Adipocyte (in vitro differentiated cells): ENCODE measurements at places on chromosomes 12 and 14.

- DNase-seq: peak; percentile 78
Observed at GRCh38 chr12:2624543-2625288, 170.1 kb upstream of the FKBP4 start.

DNA sequence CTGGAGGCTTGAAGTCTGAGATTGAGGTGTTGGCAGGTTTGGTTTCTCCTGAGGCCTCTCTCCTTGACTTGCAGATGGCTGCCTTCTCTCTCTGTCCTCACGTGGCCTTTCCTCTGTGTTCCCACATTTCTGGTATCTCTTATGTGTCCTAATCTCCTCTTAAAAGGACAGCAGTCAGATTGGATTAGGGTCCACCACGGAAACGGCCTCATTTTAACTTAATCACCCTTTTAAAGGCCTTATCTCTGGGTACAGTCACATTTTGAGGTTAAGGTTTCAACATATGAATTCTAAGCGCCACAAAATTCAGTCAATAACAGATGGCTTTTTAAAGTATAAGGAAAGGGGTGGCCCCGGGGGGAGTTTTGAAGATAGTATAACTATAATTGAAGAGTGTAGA is 33.5 kb downstream of the UNC79 start:
- no peak for DNase-seq

- DNase-seq: no peak
Observed at GRCh38 chr14:104104076-104104901, 18.8 kb downstream of the ASPG start.

GRCh38 chr14:87241018-87241768 is 751.8 kb downstream of the GALC start:
- no peak for DNase-seq

GRCh38 chr14:81453166-81453766 is 53.1 kb upstream of the STON2 start:
- peak; percentile 80 for DNase-seq

DNA sequence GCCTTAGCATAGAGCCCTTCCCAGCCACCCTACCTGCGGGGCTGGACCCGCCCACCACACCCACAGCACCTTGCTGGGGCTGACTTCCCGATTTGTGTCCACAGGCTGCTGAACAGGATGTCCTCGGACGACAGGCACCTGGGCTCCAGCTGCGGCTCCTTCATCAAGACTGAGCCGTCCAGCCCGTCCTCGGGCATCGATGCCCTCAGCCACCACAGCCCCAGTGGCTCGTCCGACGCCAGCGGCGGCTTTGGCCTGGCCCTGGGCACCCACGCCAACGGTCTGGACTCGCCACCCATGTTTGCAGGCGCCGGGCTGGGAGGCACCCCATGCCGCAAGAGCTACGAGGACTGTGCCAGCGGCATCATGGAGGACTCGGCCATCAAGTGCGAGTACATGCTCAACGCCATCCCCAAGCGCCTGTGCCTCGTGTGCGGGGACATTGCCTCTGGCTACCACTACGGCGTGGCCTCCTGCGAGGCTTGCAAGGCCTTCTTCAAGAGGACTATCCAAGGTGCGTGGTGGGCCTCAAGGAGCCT is 63.4 kb downstream of the ESRRB start:
- DNase-seq: no peak

GRCh38 chr12:25276199-25276937 is 25.6 kb upstream of the KRAS start:
- peak; percentile 64 for DNase-seq

GRCh38 chr12:47781479-47782371 is 8.7 kb downstream of the SLC48A1 start:
- DNase-seq: no peak

GRCh38 chr12:65113621-65114035 is 7.5 kb downstream of the WIF1 start:
- no peak for DNase-seq

GRCh38 chr12:25264862-25265261 is 14.1 kb upstream of the KRAS start:
- DNase-seq: no peak

GRCh38 chr14:32003585-32003984 is 73.5 kb upstream of the ARHGAP5 start:
- DNase-seq: no peak

DNA sequence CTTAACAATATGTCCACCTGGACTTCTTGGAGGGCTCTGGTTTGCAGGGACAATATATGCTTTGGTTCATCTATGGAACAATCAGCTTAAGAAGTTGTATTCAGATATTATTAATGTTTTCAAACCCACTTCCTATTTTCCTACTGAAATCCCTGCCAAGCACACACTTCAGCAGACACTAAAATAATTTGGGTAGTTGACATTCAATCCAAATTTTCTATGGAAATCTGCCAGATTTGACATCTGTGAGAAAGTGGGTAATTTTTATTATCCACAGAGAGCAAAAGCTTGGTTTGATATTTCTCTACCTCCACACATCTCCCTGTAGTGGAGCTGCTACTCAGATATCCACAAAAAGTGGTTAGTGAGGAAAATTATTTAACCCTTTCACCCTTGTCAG is 378.8 kb upstream of the SOX5 start:
- no peak for DNase-seq

- no peak for DNase-seq
Observed at GRCh38 chr14:88563845-88564244, 1.0 kb downstream of the ZC3H14 start.

DNA sequence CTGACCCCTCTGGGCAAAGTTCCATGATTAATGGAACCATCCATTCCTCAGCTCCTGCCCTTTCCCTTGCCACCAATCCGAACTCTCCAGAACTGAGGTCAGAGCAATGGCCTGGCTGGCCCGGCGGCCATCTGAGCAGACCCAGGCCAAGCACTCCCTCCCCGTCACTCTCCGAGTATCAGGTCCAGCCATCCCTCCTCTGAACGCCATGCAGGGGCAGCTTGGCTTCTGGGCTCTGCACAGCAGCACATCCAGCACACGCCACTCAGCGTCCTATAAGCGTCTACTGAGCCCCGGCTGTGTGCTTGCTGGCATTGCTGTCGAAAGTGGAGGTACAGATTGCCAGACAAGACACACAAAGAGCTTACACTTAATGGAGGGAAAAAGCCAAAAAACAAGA is 34.3 kb upstream of the VWF start:
- DNase-seq: no peak

DNA sequence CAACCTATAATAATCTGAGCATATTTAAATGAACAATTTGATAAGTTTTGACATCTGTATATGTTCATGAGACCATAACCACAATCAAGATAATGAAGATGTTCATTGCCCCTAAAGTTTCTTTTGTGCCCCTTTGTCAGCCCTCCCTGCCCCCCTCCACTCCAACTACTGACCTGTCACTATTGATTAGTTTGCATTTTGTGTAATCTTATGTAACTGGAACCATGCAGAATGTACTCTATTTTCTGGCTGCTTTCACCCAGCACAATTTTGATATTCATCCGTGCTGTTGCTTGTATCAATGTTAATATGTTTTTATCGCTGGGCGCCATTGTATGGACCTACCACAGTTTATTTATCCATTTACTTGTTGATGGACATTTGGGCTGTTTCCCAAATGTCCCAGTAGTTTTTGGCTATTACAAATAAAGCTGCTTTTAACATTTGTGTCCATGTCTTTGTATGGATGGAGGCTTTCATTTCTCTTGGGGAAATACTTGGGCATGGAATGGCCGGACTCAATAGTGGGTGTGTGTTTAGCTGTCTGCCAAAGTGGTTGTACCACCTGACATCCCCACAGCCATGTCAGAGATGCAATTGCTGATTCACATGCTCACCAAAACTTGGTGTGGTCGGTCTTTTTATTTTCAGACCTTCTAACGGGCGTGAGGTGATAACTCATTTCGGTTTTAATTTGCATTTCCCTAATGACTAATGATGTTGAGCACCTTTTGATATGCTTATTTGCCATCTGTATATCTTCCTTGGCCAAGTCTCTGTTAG is 38.9 kb downstream of the EML1 start:
- no peak for DNase-seq

DNA sequence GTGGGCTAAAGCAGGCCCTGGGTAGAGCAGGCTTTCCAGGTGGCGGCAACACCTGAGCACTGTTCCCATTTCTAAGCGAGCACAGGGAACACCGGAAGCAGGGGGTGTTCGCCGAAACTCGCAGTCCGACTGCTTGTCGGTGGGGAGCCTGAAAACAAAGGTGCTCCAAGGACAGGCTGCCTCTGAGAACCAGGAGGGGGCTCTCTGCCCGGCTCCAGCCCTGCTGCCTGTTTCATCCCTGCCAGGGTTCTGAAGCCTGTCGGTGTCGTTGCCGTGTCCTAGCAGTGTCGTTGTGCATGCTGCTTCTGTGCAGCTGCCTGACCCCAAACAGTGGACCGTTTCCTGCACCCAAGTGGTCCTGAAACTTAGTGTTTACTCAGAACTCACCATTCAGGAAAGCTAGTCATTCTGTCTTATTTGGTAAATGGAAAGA is 21.8 kb downstream of the CCNK start:
- DNase-seq: no peak

GRCh38 chr12:84069699-84070098 is 842.9 kb downstream of the SLC6A15 start:
- no peak for DNase-seq

- DNase-seq: no peak
Observed at GRCh38 chr12:89468648-89469326, 55.8 kb downstream of the GALNT4 start.

GRCh38 chr12:24066865-24067264 is 117.4 kb upstream of the SOX5 start:
- DNase-seq: no peak

- DNase-seq: no peak
Observed at GRCh38 chr12:90828621-90829020, 126.4 kb downstream of the CCER1 start.

DNA sequence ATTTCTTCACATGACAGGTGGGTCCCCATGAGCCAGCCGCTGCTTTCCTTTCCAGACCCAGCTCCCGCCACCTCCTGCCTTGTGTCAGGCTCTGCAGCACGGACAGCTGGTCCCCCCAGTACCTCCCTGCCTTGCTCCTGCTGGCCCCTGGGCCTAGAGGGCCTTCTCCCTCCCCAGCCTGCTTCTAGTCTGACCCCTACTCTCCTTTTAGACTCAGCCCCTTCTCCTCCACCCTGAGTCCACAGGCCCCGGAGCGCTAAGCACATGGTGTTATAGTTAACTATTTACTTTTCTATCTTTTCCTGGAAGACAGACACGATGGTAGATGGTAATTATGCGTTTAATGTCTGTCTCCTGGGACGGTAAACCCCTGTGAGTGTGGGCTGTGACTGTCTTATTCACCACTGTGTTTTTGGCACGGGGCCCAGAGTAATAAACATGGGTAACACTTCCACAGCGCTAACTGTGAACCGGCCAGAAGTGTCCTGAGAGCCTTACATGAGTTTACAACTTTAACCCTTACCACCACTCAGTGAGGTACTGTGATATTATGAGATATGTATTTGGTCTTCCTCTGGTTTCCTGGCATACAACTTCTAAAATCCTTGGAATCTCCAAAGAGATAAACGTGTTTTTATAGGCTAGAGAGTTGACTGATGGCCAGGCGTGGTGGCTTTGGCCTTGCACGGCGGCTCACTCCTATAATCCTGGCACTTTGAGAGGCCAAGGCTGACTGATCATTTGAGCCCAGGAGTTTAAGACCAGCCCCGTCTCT is 41.2 kb downstream of the DGLUCY start:
- no peak for DNase-seq

GRCh38 chr12:13437541-13437940 is 241.0 kb downstream of the EMP1 start:
- DNase-seq: no peak

GRCh38 chr12:109707470-109707821 is 6.2 kb upstream of the FAM222A start:
- no peak for DNase-seq

DNA sequence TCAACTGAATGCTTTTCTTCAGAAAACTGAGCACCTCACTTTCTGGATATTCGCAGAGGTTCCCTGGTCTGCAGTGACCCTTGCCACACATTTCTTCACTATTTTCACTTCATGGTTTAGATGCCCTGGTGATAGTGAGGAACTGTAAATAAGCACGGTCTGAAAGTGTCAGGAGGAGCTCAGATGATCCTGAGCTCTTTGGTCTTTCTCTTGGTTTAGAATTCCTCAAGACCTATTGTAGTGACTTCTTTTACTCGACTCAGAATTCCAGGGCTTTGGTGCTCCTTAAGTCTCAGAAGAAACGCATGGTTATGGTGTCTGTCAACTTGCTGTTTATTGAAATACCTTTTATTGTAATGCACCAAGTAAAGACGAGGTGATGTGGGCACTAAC is 84.0 kb downstream of the SAMD4A start:
- DNase-seq: no peak

DNA sequence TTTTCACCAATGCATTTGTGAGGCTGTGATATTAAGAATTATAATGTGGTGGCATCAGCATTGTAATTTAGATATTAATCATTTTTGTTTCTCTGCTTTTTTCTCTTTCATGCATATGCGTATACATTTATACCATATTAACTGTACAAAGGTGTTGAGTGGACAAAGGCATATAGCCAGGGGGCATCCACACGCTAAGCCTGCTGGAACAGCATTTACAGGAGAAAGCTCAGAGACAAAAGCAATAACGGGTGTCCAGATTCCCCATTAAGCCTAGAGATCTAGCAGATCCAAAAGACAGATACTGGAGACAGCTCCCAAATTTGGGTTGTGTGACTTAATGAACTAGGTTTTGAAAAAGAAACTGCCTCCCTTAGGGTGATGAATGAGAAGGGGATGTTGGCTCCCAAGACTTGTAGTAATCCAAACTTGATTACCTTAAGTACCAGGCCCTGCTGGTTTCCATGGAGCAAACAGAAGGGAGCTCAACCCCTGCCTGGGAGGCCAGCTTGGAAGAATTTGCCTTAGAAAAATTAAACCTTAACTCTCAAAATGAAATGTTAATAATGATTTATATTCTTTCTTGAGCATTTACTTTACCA is 181.9 kb downstream of the SLC6A15 start:
- DNase-seq: no peak

- no peak for DNase-seq
Observed at GRCh38 chr14:105890474-105891220, 364.3 kb downstream of the TMEM121 start.

DNA sequence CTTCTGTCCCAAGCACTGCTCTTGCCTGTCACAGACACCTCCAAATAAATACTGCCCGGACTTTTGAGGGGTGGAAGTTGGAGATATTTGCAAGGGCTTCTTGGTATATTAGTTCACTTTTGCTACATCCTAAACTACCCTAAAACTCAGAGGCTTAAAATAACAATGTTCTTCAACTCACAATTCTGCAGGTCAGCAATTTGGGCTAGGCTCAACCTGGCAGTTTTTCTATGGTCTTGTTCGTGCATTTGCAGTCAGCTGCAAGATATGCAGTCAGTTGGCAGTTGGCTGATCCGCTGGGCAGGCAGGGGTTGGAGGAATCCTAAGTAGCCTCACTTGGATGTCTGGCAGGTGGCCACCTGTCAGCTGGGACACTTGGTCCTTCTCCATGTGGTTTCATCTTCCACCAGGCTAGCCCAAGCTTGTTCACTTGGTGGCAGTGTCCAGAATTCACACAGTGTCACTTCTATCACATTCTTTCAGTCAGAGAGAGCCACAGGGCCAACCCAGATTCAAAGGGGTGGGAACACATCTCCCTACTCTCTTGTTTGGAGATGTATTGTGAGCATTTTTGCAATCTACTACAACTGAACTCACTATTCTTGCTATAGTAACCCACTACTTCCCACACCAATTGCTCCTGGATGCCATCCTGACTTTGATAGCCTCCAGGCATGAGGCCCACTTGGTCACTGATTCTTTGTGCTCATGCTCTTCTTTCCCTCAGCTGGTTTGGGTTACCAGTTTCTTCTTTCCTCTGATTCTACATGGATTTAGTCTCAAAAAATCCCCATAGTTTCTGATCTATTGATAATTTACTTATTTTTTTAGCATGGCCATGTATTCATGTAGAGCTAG is 27.8 kb upstream of the CAPRIN2 start:
- no peak for DNase-seq

- DNase-seq: no peak
Observed at GRCh38 chr12:114673901-114674250, 10.1 kb downstream of the TBX3 start.
